Trophoblast cell (in vitro differentiated cells and primary cell): ENCODE measurements at places on chromosomes 4 and X.
A peak's percentile ranks its signal among the peaks of the same experiment; 100 is the strongest.

DNA sequence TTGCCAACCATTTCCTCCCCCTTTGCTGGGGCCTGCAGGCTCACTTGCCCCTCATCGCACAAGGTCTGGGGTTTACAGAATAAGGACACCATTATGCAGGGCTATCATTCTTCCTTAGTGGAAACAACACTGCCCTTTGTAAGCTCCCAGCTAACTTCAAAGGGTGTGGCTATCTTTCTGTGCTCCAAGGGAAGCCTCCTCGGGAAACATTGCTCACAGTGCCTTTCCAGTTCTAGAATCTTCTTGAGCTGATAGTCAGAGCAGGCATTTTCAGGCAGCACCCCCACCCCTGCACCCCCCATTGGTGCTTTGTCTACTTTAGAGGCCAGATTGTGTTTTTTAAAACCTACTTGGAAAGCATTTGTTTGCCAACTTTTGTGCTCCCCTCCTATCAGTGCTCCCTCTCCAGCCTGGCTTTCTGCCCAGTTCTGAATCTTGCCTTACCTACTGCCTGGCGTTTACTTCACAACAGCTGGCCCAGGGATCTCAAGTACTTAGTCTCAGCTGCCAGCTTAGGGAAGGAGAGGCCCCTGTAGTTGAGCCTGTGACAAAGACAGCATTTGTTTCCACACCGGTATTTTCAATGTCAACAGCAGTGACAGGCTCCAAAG is 53.5 kb downstream of the PLAC1 start:
- no peaks in the 10 kb centered on the region for H3K27me3 ChIP-seq
- no peaks in the 10 kb centered on the region for H3K36me3 ChIP-seq
- DNase-seq = no peak
- H3K4me1 ChIP-seq = peaks cover 2% of the 10 kb centered on the region
- H3K27ac ChIP-seq = no peak overlapping the region

GRCh38 chrX:154490414-154491083 is at the start of gene SLC10A3:
SLC10A3 (minus strand) TSS chrX:154490629; CDS start chrX:154488940, 1,689 bp downstream.
- peak within 1 kb of the TSS; percentile 92 for H3K27ac ChIP-seq
- H3K4me3 ChIP-seq = peak within 1 kb of the TSS; percentile 68
- no peaks in the 10 kb centered on the region for H3K27me3 ChIP-seq

GRCh38 chrX:13198056-13198761 is 121.6 kb downstream of the ATXN3L start:
- H3K4me1 ChIP-seq = peaks cover 5% of the 10 kb centered on the region
- peak overlapping the region; percentile 90 for H3K27ac ChIP-seq
- H3K36me3 ChIP-seq = no peaks in the 10 kb centered on the region

- DNase-seq = peak; percentile 13
- no peaks in the 10 kb centered on the region for H3K27me3 ChIP-seq
- H3K27ac ChIP-seq = no peak overlapping the region
- no peaks in the 10 kb centered on the region for H3K36me3 ChIP-seq
- peaks cover 6% of the 10 kb centered on the region for H3K4me1 ChIP-seq
- H3K4me3 ChIP-seq = no peak overlapping the region
These were observed 117.9 kb downstream of the COL25A1 start for GRCh38 chr4:109184491-109184961.

- H3K27ac ChIP-seq = no peak overlapping the region
- peaks cover 98% of the 10 kb centered on the region for H3K27me3 ChIP-seq
- peaks cover 1% of the 10 kb centered on the region for H3K4me1 ChIP-seq
- H3K4me3 ChIP-seq = no peak overlapping the region
- no peaks in the 10 kb centered on the region for H3K36me3 ChIP-seq
These were observed 5.8 kb downstream of the NKX3-2 start for GRCh38 chr4:13538427-13538973.

- H3K27me3 ChIP-seq = no peaks in the 10 kb centered on the region
- no peak overlapping the region for H3K4me3 ChIP-seq
- DNase-seq = peak; percentile 75
- no peak overlapping the region for H3K27ac ChIP-seq
- no peaks in the 10 kb centered on the region for H3K36me3 ChIP-seq
- H3K4me1 ChIP-seq = no peaks in the 10 kb centered on the region
These were observed 64.0 kb downstream of the SMAD1 start for GRCh38 chr4:145545538-145546174.

DNA sequence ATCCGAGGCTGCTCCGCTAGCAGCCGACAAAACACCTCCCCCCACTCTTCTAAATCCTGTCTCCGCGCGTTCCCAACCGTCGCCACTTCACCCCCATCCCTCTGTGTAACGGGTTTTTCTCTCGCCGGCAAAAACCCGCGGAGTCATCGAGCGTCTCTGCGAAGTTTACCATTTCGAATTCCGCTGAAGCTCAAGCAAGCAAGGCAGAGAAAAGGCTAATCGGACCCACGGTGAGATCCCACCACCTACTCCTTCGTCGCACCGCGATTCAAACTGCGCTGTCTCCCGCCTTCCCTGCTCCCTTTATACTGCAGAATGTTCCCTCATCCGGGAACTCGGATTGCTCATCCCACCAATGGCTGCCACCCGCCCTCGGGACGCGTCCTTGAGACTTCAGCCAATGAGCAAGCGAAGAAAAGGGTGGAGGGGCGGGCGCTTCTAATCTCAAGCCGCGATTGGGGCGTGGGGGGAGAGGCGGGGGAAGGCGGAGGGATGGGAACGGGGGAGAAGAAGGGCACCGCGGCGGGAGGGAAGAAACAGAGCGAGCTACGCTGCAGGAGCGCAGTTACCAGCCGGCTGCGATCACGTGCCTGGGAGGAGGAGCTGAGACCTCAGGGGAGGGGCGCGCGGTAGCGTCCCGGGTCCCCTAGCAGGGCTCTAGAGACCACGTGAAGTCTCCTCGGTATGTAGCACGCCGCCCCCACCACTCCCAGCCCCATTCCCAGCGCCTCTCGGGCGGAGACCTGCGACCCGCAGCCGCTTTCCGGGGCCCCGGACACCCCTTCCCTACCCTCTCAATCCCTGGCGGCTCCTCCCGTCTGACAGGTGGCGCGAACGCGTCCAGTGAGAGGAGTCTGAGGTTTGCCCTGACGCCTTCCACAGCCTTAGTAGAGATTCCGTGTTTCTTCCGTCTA is at the start of gene H2AZ1:
TSS of gene H2AZ1 (minus strand) at position 277 of the 914 bp plus-strand sequence. CDS start at position 172, 105 bp downstream.
- peaks cover 2% of the 10 kb centered on the region for H3K36me3 ChIP-seq
- no peaks in the 10 kb centered on the region for H3K4me1 ChIP-seq
- DNase-seq = peak; percentile 99
- H3K4me3 ChIP-seq = peak within 1 kb of the TSS; percentile 99

GRCh38 chr4:3338976-3339531 is 46.2 kb downstream of the RGS12 start:
- no peaks in the 10 kb centered on the region for H3K4me1 ChIP-seq
- H3K4me3 ChIP-seq = no peak overlapping the region
- peaks cover 3% of the 10 kb centered on the region for H3K36me3 ChIP-seq
- H3K27me3 ChIP-seq = no peaks in the 10 kb centered on the region

- peak overlapping the region; percentile 70 for H3K4me3 ChIP-seq
- peaks cover 10% of the 10 kb centered on the region for H3K27me3 ChIP-seq
- no peak for DNase-seq
- peak overlapping the region; percentile 87 for H3K27ac ChIP-seq
- peaks cover 10% of the 10 kb centered on the region for H3K36me3 ChIP-seq
These were observed 2.1 kb upstream of the PCDH7 start for GRCh38 chr4:30718021-30718542.

DNA sequence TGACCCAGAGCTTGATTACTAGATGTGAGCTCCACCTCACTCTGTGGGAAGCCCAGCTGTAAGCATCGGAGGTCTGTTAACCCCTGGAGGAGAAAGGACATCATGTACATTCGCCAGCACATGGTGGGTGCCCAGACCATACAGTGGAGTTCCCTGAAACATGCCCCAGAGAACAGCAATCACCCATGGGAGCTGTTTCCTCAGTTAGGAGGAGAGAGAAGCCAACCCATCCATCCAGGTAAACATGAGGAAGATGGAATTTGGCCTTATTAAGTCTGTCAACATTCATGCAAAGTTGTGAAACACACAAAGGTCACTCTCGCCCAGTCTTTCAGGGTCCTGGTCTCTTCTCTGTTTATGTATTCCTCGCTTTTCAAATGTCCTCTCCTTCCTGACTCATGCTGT is 354.7 kb downstream of the ANK2 start:
- no peak overlapping the region for H3K27ac ChIP-seq
- H3K4me3 ChIP-seq = no peak overlapping the region
- H3K27me3 ChIP-seq = no peaks in the 10 kb centered on the region
- H3K4me1 ChIP-seq = no peaks in the 10 kb centered on the region

DNA sequence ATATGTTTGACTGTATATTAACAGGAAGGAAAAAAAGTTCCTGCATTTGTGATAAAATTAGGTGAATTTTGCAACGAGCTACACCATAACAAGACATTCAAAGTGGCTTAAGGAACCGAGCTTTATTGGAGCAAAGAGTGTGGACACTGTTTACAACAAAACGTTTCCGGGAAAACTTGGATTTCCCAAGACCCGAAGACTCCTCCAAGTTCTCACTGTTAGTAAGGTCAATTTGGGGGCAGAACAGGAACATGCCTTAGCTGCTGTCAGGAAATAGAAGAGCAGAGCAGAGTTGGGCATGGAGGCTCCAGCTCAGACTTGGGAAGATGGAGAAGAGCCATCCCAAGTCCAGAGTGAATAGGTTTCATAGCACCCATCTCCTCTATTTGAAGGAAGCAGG is 16.5 kb downstream of the ADH6 start:
- no peak overlapping the region for H3K4me3 ChIP-seq
- H3K4me1 ChIP-seq = no peaks in the 10 kb centered on the region
- no peak overlapping the region for H3K27ac ChIP-seq
- no peaks in the 10 kb centered on the region for H3K27me3 ChIP-seq
- DNase-seq = no peak

- H3K4me3 ChIP-seq = no peak overlapping the region
- H3K36me3 ChIP-seq = no peaks in the 10 kb centered on the region
- H3K4me1 ChIP-seq = peaks cover 11% of the 10 kb centered on the region
These were observed 1.4 kb upstream of the CEP135 start for GRCh38 chr4:55947254-55947882.

GRCh38 chr4:25000639-25001038 is 30.1 kb downstream of the LGI2 start:
- H3K27me3 ChIP-seq = no peaks in the 10 kb centered on the region
- peaks cover 5% of the 10 kb centered on the region for H3K4me1 ChIP-seq
- no peak overlapping the region for H3K4me3 ChIP-seq
- no peak overlapping the region for H3K27ac ChIP-seq
- DNase-seq = no peak

GRCh38 chr4:186854256-186854655 is 130.6 kb upstream of the FAT1 start:
- no peak for DNase-seq
- no peaks in the 10 kb centered on the region for H3K27me3 ChIP-seq
- H3K36me3 ChIP-seq = no peaks in the 10 kb centered on the region
- H3K27ac ChIP-seq = no peak overlapping the region

DNA sequence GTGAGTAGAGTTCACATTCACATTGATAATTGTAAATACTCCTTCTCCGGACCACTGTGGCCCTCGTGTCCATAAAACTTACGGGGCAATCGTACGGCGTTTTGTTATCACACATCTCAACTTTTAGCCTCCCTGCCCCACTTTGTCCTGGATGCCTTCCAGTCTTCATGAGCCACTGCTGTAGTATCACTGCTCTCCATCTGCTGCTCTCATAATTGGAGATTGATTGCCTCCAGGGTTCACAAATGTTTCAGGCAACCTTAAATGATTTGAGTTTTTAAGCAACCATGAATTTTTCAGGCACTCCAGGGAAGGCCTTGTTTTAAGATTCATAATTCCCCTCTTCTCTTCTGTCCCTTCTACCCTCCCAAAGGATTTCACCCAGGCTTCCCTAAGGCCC is 28.4 kb downstream of the ALPK1 start:
- H3K36me3 ChIP-seq = no peaks in the 10 kb centered on the region
- H3K4me1 ChIP-seq = no peaks in the 10 kb centered on the region
- no peak overlapping the region for H3K4me3 ChIP-seq
- no peak overlapping the region for H3K27ac ChIP-seq
- H3K27me3 ChIP-seq = no peaks in the 10 kb centered on the region

DNA sequence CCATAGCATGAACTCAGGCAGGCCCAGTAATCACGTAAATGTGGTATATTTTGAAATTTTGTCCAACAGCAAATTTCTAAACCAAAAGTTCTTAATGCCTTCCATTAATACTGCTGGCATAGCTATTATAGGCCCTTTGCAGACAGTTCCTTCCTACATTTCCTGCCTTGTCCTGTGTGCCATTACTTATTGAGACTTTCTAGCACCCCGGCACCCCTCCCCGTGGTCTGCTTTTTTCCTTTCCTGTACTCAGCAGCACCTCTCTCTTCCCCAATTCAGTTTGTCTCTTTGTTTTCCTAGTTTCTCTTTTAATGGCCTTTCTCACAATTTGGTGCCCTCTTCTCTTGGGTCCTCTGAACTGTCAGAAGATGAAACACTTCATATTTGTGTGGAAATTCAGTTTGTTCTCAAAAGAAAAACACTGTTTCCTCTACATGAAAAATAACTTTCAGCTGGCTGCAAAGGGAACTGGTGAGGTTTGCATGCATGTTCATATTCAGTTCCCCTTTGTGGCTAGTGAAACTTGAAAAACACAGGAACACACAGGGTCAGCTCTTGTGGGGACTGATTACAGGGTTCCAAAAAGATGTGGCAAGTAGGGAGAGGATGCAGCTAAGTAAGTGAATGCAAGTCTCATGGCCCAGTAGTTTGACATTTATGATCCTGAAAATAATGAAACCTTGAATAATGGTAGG is 17.1 kb downstream of the GPR34 start:
- H3K4me3 ChIP-seq = no peak overlapping the region
- H3K36me3 ChIP-seq = no peaks in the 10 kb centered on the region
- DNase-seq = no peak
- H3K4me1 ChIP-seq = no peaks in the 10 kb centered on the region

- H3K36me3 ChIP-seq = no peaks in the 10 kb centered on the region
- no peaks in the 10 kb centered on the region for H3K27me3 ChIP-seq
- DNase-seq = no peak
These were observed 393.6 kb downstream of the IL15 start for GRCh38 chr4:142030010-142030409.

- no peaks in the 10 kb centered on the region for H3K36me3 ChIP-seq
- DNase-seq = peak; percentile 34
- no peaks in the 10 kb centered on the region for H3K27me3 ChIP-seq
- H3K27ac ChIP-seq = no peak overlapping the region
These were observed 16.2 kb downstream of the AWAT2 start for GRCh38 chrX:70033348-70034051.

GRCh38 chrX:16772460-16772859 is 13.8 kb upstream of the TXLNG start:
- H3K4me1 ChIP-seq = no peaks in the 10 kb centered on the region
- H3K27me3 ChIP-seq = no peaks in the 10 kb centered on the region
- no peak for DNase-seq
- no peak overlapping the region for H3K27ac ChIP-seq
- H3K4me3 ChIP-seq = no peak overlapping the region
- H3K36me3 ChIP-seq = no peaks in the 10 kb centered on the region

DNA sequence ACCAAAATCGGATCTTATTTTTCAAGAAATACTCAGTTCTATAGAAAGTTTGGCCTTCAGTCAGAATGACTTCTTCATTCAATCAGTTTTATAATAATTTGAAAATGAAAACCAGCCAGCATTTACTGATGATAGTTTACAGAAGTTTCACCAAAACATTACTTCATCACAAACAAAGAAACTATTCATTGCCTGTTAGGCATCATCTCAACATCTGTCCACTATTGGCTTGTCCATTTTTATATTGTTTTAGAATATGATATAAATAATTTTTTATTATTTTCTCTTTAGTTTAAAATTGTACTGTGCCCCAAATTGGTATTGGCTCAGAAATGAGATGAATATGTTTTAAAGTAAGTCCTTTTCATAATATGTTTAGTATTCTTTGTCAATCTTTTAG is 38.4 kb downstream of the FAT4 start:
- H3K27ac ChIP-seq = no peak overlapping the region
- H3K4me3 ChIP-seq = no peak overlapping the region
- H3K27me3 ChIP-seq = no peaks in the 10 kb centered on the region
- H3K36me3 ChIP-seq = no peaks in the 10 kb centered on the region

- no peaks in the 10 kb centered on the region for H3K27me3 ChIP-seq
- no peak overlapping the region for H3K27ac ChIP-seq
- no peaks in the 10 kb centered on the region for H3K36me3 ChIP-seq
- no peak overlapping the region for H3K4me3 ChIP-seq
- peak; percentile 22 for DNase-seq
These were observed 1.5 kb downstream of the ZNF182 start for GRCh38 chrX:48002319-48002718.
